ENCODE measurements at places on chromosomes 7 and 10.

DNA sequence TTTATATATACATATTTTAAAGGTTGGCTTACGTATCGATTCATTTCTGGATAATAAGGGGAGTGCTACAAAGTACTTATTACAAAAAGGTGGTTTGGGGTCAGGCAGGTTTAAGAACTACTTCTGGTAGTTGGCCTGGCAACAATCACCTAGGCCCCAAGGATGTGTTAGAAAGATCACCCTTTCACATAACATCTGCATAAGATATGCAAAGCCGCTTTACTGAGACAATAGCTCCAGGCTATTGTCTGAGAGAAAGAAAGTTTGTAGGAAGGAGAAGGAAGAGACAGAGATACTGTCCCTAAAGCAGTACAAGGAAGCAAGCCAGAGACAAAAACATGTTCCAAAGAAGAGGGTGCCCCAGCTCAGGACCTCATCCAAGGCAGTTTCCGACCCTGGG lies 6.2 kb downstream of the PAXIP1 start:
- no peak for DNase-seq

- no peak for DNase-seq
These were observed 43.9 kb upstream of the OPALIN start for GRCh38 chr10:96402417-96403305.

DNA sequence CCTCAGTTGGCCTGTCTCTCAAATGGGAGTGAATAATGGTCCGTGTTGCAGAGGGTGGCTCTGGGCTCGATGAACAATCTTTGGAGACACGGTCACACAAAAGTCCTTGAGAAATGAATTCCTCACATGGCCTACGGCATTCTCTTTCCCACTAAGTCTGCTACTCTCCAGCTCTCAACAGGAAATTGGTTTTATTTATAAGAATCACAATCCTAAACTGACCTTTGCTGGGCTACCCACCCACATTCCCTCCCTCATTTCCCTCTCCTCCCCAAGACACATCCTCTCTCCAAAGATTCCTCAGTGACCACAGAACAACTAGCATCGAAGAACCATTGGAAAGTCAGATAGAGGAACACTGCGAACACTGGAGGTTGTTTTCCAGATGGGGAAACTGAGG lies 4.7 kb downstream of the AFAP1L2 start:
- no peak for DNase-seq

DNA sequence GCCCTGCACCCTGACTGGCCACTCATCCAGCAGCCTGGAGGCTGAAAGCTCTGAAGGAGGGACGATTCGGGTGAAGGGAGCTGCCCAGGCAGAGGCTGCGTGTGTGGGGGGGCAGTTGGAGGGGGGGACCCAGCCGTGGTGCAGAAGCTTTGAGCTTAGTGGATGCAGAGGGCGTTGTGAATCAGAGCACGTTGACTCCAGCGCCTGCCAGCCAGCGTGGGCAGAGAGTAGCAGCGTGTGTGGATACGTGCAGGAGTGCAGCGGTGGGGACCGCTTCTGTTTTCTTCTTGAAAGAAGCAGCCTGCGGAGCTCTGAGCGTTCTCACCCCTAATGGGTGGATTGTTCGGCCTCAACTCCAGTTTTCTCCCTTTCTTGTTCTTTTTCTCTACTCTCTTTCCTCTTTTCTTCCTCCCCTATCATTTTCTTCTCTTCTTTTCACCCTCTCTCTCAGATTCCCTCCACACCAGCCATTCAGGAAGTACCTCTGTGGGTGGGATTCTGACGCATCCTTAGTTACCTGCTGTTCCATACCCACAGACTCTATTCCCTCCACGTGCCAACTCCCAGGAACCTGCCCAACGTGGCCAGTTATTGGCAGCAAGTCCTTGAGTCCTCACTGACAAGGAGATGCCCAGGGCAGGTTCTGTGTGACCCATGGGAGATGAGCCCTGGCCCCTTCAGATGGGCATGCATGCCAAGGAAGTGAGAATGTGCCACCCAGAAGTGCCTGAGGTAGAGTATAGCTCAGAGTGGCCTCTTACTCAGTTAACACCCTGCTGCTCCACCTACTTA lies 47.4 kb downstream of the SORCS3 start:
- no peak for DNase-seq

DNA sequence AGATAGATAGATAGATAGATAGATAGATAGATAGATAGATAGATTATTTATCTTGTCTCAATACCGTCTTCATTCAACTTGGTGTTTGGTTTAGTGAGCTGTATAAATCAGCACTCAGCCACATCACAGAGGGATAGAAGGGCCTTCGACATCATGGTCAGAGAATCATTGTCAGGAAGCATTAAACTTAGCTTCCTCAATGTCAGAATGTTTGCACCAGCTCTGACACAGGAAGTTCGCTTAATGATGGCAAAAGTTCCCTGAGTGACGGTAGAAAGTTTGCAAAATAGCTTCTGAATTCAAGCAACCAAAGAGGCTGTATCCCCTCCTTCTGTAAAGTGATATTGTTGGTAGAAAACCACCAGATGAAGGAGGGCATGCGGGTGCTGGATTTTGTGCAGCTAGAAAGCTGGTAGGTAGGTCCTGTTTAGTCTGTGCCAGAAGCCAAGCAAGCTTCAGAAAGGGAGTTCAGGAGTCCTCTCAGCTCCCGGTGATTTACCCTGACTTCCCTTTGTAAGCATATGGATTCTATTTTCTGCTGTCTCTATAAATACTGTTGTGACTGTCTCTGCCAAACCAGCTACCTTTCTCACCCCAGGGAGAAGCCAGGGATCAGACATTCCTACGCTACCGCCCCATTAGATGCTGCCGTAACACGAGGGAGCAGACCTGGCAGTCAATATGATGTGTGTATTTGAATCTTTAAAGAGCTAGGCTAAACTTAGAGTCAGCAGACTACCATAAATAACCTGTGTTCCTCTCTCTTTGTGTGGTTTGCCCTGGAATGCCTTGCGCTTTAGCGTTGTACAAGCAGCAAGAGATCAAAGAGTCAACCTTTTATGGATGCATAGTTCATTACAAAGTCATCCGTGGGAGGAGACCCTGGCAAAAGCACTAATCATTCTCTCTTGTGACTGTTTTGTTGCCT lies 200.5 kb upstream of the KIAA1217 start:
- no peak for DNase-seq

DNA sequence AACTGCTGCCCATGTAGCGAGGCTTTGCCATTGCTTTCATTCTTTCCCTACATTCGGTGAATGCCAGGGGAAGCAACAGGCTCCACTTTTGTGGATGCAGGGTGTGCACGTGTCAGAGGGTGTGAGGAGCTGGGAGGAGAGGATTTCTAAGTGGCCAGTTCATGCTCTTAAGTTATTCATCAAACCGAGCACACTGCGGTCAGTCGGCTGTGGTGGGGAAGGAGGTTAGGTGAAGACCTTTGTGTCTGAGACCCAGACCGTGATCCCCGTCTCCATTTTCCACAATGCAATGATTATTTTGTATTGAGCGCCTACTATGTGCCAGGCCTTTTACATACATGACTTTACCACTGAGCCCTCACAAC lies 438.6 kb upstream of the GALNT17 start:
- no peak for DNase-seq

- DNase-seq: no peak
These were observed 214.7 kb downstream of the FRMD4A start for GRCh38 chr10:14116021-14116420.

- DNase-seq: no peak
These were observed 90.4 kb downstream of the COBL start for GRCh38 chr7:51226063-51226755.

- no peak for DNase-seq
These were observed 11.2 kb downstream of the YKT6 start for GRCh38 chr7:44212018-44212417.

DNA sequence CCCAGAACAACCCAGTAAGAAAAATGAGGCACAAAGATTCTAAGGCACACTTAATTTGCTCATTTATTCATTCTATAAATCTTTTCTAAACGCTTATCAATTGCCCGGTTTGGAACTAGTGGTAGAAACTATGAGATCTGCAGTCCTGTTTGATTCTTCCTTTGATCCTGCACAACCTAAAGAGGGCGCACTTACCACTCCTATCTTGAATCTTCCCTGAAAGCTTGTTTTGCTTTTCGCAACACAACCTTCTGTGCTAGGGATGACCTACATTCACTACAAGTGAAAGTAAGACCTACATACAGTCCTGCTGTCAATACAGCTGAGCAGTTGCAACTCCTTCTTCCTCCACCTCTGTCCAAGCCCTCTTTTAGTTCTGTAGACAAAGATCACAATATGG lies 12.6 kb upstream of the ARL4A start:
- DNase-seq: peak; percentile 21

DNA sequence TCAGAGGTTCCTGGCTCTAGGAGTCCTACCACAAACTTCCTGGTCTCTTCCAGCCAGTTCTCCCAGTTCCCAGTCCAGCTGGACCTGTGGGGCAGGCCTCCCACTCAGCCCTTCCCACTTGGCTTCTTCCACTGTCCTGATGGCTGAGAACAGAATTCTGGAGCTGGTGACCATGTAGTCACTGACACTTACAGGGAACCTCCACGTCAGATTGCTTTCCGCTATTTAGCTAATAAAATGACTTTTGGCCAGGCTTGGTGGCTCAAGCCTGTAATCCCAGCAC lies 63.5 kb upstream of the ZRANB1 start:
- no peak for DNase-seq

DNA sequence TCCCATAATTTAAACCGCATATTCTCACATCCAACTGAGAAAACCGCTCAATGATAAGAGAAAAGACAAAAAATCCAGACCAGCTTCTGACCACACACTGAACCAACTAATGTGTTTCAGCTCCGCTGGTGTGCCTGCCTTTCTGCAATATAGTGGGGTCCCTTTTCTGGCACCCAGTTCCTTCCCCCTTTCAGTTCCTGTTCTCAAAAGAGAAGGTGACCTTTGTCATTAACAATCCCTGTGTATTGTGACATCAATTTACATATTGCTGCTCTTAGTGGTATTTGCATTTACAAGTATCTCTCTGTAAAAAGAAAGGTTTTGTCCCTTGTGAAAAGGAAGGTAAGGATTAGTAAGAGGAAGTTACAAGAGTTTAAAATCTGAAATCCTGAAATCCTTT lies 1.4 kb downstream of the PPP1R17 start:
- no peak for DNase-seq

GRCh38 chr10:86709396-86710185 lies 41.3 kb downstream of the LDB3 start:
- DNase-seq: no peak

DNA sequence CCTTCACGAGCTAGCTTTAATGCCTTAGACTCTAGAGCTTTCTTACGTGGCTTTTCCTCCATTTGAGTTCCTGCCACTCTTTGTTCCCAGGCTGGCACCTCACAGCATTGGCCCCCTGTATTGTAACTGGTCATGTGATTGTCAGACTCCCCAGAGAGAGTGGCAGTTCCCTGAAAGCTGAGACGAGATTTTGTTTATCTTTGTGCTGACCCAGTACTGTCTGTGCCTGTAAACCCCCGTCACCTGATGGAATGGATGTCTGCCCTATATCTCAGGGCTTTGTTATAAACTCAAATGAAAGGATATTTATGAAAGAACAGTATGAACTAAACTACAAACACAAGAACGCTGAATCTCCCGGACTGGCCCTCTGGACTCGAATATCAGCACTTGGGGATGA lies 13.0 kb downstream of the NOBOX start:
- DNase-seq: no peak

DNA sequence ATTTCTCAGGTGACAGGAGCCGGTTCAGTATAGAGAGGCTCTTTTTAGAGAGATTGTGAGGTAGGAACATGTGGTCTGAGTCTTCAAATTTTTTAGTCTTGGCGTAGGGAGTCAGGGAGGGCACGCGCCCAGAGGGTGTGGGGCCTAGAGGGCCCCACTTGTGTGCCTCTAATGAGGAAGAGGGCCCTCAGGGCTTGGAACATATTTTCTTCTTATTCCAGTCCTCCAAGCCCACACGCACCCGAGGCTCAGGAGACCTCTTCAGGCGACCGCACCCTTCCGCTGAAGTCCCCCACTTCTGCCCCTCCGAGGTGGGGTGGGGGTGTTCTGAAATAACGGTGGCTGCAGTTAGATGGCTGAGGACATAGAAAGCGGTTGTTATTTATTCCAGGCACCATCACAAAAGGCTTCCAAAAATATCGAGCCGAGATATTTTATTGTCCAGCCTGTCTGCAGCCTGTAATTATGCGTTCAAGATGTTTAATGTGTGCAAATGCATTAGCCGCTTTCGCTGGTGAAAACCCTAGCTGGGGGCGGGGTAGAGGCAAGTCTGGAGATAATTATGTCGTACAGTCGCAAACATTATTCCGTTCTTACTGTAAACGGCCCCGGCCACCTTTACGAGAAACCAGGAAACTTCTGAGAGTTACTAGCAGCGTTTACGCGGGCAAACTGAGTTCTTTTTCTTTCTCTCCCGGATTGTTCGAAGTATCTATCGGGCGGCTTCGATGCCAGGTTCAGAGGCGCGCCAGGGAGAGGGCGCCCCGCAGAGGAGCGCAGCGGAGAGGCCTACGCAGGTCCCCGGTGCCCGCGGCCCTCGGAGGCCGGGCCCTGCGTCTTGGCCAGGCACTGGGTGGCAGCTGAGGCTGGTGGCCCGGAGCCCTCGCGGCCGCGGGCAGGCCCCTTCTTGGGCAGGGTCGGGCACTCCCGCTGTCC lies 12.9 kb upstream of the HOXA13 start:
- no peak for DNase-seq

DNA sequence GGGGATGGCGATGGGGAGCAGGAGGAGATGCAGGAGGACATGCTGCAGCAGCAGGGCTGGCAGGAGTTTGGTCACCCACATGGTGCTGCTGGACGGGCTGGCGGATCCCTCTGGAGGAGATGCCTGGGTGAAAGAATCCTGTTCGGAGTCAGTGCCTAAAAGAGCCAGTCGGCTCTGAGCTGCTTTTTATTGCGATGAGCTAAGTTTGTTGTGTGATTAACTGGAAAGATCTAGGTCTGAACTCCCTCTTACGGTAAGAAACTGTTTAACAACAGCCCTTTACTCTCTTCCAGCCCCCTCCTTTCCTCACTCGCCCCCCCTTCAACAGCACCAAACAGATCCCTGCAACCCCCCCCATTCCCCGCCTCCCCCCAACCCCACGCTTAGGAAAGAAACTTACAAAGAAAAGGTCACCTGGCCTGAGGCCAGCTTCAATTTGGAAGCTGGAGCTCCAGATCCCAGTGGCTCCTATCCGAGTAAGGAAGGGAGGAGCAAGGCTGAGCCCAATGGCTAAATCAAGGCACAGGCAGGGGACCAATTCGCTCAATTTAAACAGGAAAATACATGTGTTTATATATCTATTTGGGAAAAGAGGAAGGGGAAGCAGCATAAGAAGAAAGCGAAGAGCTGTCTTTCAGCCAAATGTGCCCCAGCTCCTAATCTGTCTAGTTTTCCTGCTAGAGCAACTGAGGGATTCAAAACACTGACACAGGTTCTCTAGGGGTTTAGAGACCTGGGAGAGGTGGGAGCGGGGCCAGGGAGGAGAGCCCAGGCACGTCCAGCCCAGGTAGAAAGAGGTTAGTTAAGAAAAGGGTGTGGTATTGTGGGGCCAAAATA lies at the start of gene HGF:
HGF (minus strand) TSS at position 157 of the 837 bp plus-strand sequence; CDS start at position 81, 76 bp downstream.
- no peak for DNase-seq

GRCh38 chr7:94362276-94362675 lies 32.4 kb upstream of the COL1A2 start:
- DNase-seq: no peak
